ENCODE measurements at places on chromosomes 16 and 17.
A peak's percentile ranks its signal among the peaks of the same experiment; 100 is the strongest.

DNA sequence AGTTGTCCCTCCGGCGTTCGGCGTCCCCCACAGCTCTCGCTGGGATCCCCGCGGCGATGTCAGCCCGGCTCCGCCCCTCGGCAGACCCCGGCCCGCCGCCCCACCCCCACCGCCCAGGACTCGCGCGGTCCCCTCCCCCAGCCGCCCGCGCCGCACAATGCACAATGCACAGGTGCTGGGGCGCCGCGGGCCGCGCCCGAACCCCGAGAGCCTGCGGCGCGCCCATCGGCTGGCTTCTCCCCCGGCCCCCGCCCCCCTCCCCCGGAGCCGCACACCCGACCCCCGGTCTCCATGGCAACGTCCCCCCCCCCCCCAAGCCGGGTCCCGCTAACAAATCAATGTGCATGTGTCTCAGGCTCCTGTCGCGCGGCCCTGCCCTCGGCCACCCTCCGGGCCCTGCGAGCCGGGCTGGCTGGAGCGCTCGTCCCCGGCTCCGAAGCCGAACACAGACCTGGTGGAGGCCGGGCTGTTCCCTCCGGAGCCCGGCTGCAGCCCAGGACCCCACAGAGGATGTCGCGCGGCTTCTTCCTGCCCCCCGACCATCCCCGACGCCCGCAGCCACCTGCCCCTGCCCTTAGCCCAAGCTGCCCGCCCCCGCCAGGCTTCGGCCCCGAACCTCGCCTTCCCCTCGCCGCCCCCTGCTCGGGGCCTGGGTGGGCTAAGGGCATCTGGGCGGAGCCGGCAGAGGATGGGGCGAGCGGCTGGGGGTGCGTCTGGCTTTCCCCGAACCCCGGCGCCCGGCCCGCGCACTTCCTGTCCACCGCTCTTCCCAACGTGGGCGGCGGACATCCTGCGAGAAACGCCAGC lies 818 bp upstream of the CBX8 start:
- DNase-seq: no peak

DNA sequence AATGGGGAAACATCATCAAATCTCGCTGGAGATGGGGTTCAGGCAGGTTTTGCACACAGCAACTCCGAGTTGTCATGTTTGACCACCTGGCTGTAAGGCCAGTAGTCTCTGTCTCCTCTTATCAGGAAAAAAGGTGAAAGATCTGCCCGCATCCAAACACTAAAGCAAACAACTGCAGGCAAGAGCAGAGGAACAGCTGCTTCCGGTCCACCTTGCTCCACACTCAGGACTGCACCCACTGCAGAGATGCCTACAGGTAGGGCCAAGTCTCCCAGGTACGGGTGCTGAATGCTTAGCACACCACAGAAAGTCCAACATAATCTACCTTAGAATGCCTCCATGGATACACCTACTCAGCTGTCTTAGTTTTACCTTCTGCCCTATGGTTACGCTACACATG lies 7.3 kb downstream of the TEX2 start:
- DNase-seq: no peak

DNA sequence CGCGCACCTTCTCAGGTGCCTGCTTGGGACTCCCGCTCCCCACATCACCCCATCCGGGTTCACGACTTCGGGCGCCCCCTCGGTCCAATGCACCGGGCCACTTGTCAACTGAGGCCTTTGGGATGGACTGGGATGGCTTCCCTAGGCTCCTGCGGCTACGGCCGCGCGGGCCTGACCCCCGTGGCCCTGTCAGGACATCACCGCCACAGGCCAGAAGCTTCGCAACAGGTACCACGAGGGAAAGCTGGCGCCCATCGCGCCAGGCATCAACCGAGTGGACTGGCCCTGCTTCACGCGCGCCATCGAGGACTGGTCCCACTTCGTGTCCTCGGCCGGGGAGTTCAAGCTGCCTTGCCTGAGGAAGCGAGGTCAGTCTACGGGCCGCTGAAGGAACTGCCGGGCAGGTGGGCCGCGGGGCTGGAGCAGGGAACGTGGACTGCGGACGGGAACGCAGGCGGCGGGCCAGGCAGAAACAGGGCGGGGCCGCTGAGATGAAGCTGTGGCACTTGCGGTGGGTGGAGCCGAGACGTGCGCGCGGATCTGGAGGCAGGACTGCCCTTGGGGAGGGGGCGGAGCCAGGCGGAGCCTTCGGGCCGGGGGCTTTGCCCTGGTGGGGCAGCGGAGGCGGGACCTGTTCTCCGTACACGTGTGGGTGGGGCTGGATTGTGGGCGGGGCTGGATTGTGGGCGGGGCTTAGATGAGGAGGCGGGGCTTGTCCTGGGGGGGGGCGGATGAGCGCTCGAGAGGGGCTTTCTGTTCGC lies 13.7 kb upstream of the CNGB1 start:
- peak; percentile 94 for DNase-seq

DNA sequence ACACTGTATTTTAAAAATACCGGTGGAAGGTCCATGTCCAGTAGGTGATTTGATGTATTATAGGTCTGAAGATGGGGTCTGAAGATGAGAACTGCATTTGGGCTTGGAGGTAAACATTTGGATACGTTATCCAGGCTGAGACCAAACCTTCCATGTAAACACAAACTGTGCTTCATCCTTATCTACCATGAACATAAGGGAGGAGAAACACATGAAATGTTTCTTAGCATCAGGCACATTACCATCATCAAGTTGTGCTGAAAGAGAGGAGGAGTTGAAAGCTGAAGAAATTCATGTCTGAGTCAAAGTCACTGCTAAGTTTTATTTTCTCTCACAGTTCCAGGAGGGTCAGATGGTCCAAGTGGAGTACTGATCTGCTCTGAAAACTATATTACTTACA lies 11.4 kb downstream of the SF3B3 start:
- DNase-seq: no peak

GRCh38 chr16:370979-371514 lies 709 bp upstream of the MRPL28 start:
- no peak for DNase-seq

DNA sequence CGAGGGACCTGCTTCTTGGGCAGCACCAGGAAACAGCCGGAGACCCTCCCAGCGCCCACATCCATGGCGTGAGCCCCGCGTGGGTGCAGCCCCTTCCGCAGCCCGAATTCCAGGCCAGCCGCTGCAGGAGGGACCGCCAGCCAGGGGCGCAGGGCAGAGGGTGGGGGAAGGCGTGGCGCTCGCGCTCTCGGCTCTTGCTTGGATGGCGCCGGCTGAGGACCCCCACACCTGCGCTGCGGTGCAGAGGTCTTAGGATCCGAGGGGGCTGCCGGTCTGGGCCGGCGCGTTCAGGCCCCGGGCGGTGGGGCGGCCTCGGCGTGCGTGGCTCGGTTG lies 28.8 kb downstream of the ACTG1 start:
- no peak for DNase-seq

- no peak for DNase-seq
Observed at GRCh38 chr16:8714174-8714573, 39.8 kb downstream of the ABAT start.

Measured in stimulated activated CD8-positive, alpha-beta memory T cell treated with anti-CD3 and anti-CD28 coated beads, Interleukin-4, amount 100 ng/mL, for 48 hours (primary cell).